Stimulated activated CD4-positive, alpha-beta T cell treated with anti-CD3 and anti-CD28 coated beads, Interleukin-12 subunit alpha, Interleukin-12 subunit beta, amount 100 ng/mL, for 24 hours (primary cell): ENCODE measurements at places on chromosomes 3 and 15.

DNA sequence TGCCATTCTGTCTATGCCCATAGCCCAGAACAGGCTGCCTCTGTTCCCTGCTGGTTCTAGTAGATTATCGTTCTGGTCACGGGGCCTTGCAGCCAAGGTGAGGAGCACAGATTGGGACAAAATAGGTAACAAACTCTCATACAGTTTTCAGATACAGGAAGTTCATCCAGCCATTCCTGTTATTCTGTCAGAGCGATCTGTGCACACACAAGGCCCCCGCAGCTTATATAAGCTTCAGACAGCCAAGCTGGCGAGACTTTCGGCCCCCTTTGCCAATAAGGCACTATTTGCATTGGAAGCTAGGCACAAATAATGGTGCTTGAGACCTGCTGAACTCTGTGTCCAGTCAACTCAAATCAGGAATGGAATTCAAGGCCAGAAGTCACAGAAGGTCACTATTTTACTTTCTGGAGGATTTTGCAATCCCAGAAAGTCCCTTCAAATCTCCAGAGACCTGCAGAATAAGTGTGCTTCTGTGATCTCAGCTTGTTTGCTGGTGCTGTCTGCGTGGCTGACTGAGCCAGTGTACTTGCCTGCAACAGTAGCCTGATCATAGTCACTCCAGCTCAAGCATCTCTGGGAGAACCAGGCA, 69.4 kb downstream of the BFSP2 start:
- no peak for DNase-seq

- no peak for DNase-seq
Observed at GRCh38 chr3:155393316-155393715, 99.8 kb upstream of the STRIT1 start.

DNA sequence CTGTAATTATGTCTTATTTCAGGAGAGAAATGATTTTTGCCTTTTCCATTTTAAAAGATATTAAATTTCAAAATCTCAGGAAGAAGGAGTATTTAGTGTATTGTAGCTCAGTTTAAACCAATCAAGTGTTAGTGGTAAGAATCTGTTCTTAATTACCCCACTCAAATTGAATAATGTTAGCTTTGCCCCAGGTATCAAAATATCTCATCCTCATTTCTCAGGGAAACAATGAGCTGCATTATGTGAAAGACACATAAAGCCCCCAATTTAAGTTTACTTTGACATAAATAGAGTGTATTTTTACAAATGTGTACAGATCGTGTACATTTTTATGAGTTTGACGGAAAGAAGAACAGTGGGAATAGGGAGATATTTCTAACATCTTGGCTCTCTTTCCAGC, 317.4 kb upstream of the RARB start:
- DNase-seq: no peak

- DNase-seq: no peak
Observed at GRCh38 chr3:197960694-197961581, 921 bp downstream of the LMLN start.

DNA sequence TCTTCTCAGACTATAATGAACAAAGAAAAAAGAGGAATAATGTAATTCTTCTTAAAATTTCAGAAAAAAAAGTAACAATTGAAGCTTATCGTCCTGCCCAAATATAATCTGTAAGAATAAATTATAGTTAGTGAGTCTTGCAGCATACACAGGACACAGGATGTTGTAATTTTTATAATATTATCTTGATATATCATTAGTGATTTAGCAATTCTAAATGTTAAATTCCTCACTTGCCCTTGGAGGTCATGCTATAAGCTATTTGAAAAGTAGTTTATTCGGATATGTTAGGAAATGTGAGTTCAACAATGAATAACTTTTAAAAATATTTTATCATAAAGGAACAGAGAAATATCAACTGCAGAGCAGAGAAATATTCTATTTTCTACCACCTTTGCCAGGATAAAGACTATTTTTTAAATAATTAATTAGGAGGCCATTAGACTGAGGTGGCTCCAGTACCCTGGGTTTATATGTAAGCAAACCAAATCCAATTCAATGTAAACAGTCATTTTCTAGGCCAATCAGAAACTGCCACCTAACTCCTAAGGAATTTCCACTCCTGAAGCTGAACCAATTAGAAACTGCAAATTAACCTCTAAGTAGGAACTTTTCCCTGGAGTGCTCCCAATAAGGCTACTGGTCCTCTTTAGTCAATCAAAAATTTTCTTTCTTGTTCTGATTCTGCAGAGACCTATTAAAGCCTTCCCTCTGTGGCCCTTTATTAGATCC, 1109.3 kb downstream of the ROBO2 start:
- DNase-seq: no peak

DNA sequence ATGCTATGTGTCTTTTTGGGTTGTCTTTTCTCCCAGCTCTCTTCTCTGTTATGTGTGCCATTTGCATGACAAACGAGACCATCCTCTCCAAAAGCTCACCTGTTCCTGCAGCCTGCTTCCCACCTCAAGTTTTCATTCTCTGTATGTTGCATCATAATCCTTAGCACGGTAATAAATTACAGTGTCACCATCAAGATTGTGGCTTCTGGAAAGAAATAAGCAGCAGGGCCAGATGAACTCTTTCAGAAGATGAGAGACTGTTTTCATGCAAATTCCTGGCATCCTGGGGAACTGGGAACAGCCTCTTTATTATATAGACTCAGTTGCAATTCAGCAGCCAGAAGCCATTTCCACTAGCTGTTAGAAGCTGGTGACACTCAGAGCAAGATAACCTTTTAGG, 436.7 kb downstream of the EPHB1 start:
- no peak for DNase-seq

DNA sequence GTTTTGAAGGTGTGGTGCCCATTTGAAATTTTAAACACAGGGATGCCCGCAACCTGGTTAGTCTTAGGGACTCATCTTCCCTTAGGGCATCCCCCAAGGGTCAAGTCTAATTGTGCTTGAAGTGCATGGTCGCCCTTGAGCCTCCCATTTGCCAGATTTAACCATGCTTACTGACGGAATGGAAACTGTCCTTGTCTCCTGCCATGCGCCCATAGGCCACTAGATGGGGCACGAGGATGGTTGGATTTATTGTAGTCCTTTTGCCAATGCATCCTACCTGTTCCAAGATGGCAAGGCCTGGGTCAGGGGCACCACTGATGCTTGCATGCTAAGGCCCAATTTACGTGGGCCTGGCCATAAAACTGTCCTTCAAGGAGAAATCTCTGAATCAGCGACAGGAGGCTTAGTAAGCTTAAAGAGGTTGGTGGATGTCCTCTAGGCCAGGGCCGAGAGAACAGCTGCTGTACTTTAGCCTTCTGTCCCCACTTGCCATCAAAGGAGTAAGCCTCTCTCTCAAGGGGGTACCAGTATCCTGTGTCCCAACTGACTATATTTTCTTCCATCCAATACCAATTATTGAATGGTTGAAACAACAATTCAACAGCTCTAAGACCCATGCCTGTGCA, 355.4 kb downstream of the OTOL1 start:
- DNase-seq: peak; percentile 34
